ENCODE measurements at places on chromosomes 2 and 18. TPM values are rescaled to one million over a fixed set of nuclear protein-coding genes. Genes with fewer than 3 reads are reported as not detected.
A peak's percentile ranks its signal among the peaks of the same experiment; 100 is the strongest.

The C2orf81 gene
- 0.82 TPM for total RNA-seq

The CRYGD gene
- not detected for total RNA-seq

- DNase-seq, result no peak
These were observed 45.3 kb downstream of the SLC4A5 start for GRCh38 chr2:74297950-74298349.

GRCh38 chr18:44680273-44681075 lies at the start of gene SETBP1:
TSS of gene SETBP1 (plus strand) at chr18:44680888. CDS start at chr18:44701347, 20,459 bp downstream.
- peak; percentile 66 for DNase-seq

DNA sequence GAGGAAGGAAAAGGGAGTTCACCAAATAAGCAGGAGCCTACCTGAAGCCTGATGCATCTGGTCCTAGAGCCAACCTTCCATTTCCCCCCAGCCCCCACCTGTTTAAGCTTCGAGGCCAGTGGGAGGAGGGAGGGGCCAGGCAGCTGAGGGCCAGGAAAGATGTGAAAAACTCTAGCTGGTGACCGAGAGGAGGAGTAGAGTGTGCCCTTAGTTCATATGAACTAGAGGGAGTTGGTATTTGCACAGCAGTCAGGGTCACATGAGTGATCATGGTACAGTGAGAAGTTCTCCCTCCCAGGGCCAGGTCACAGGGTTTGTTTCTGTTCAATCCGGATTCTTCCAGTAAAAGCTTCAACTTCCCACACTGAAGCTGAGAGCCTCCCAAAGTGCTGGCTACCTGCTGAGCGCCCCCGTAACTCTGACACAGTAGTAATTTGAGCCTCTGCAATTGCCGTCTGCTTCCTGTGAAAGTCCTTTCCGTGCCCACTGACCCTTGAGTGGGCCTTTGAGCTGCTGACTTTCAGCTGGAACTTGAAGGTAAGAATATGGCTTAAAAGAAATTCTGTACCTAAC lies at the start of gene SULT1C2:
Gene SULT1C2, plus strand, starts transcription at position 362 of the 573 bp plus-strand sequence. CDS start 4,773 bp downstream, outside the sequence.
- no peak for DNase-seq

DNA sequence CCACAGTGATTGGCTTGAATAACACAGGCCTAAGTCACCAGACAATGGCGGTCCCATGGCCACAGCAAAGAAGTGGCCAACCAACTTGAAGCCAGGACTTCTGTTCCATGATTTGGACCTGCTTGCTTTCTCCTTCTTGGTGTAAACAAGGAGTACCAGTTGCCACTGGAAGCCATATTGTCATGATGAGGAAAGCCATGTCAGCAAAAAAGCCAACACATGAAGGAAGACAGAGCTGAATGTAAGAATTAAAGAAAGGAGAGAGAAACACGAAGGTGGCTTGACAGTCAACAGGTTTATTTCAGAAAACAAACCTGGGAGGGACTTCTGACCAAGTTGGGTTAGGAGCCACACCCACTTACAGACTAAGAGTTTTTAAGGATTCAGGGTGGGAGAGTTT lies 32.3 kb upstream of the REV1 start:
- no peak for DNase-seq

All from left ventricle myocardium inferior (tissue), 1 donor.